ENCODE measurements at places on chromosomes 13 and 19.

DNA sequence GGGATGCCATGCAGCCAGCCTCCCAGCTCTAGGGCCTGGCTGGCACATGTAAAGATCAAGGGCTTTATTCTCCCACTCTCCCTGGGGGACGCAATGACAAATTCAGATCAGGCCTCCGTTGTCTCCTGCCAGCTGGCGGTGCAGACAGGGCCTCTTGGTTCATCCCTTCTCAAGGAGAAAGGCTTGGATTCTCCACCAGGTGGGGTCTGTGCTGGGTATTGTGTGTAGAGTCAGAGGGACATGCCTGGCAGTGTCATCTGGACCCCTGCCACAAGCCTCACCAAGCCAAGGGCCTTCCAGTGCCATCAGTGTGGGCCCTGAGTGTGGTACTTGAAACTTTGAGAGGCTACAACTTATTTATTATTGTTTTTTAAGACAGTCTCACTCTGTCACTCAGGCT is 8.4 kb upstream of the PTPRS start:
- DNase-seq = no peak

DNA sequence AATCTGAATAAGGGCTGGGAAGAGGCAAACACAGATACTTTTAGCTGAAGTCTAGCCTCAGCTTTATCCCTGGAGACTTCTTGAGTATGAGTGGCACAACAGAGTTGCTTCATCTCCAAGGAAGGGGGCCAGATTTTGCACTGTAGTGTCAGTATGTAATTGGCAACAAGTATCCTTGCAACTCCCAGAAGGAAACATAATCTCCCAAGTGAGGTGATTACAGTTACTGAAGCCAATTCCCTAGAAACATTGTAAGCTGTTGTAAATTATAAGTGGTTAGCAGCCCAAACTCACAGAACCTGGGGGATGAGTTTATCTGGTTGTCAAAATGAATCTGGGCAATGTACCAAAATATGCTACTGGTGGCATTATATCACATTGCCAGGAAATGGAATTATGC is 2065.7 kb upstream of the PCDH20 start:
- no peak for DNase-seq

DNA sequence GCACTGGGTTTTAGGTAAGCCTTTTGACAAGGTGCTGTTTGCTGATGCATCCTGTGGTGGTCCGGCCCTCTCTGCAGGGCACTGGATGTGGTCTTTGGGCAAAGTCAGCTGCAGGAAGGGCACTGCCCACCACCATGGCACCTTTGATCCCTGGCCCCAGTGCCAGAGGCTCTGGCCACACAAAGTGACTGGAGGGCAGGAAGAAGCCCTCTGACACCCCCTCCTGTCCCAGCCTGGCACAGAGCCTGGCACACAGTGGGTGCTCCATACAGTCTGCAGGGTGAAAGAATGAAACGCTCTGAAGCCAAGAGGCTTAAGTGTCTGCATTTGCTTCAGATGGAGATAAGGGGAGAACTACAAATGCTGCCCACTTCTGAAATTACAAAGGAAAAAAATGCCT is 47.6 kb upstream of the CNMD start:
- no peak for DNase-seq

GRCh38 chr19:51138549-51138979 is 3.5 kb upstream of the SIGLEC7 start:
- no peak for DNase-seq

DNA sequence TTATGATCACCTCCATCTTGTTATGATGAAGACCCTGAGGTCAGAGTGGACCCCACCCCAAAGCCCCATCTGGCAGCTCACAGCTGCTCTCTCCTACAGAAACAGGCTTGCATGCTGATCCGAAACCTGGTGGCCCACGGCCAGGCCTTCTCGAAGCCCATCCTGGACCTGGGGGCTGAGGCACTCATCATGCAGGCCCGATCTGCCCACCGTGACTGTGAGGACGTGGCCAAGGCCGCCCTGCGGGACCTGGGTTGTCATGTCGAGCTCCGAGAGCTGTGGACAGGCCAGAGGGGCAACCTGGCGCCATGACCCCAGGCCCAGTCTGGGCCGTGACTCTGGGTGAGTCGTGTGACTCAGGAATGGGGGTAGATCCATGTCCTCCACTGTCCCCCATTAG is 6.5 kb upstream of the SLC25A42 start:
- DNase-seq = no peak

- DNase-seq = no peak
Observed at GRCh38 chr13:29483211-29483610, 112.3 kb downstream of the SLC7A1 start.

DNA sequence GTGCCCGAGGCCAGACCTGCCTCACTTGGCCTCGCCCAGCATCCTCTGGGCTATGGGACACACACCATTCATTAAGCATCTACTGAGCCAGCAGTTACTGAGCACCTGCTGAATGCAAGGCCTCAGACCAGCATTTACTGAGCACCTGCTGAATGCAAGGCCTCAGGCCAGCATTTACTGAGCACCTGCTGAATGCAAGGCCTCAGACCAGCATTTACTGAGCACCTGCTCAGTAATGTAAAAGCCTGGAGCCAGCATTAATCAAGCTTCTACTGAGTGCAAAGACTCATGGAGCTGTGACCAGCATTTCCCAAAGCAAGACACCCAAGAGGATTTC is 3.7 kb downstream of the ATP8B3 start:
- DNase-seq = no peak

- peak; percentile 54 for DNase-seq
Observed at GRCh38 chr13:65133094-65133493, 2097.0 kb downstream of the PCDH9 start.

DNA sequence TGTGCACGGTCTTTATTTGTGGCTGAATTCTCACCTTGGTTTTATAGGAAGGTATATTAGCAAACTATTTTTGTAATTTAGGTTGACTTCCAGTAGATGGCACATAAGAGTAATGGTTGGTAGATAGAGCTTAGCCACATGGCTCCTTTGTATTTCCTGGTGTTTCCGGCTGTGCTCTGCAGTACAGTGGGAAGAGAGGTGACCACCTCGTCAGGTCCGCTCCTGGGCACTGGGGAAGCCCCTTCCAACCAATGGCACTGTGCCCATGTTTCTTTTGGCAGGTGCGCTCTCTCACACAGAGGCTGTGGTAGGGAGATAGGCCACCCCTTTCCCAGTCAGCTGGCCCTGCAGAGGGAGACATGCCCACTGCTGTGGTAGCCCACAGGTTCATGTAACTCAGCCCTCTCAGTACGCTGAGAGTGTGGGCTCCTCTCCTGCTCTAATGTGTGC is 74.3 kb upstream of the ATP12A start:
- DNase-seq = peak; percentile 63

DNA sequence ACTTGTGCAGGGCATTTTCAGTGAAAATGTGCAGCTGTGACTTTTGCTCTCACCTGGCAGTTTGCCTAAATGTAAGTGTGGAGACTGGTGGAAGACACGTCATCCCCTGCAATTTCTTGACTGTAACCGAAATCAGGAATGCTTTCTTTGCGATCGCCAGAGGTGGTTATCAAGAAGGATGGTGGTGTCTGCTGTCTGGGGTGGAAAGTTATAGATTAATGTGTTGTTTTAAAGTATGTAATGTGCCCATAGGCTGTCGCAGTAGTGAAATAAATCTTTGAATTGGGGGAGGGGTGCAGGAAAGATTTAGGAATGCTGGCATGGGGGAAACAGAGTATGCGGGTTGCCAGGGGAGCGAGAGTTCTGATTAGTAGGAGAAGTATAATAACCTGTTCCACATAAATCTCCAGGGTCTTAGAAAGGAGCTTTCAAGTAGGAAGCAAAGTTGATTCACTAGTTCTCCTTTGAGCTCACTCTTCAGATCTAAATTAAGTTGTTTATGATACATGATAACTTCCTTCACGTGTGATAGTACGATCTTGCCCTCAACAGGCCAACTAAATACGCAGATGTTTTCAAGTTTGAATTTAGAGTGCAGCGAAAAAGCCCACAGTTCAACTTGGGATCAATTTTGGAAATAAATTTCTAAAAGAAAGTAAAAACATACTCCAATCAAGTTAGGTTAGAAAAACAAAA is 1520.0 kb upstream of the SLC10A2 start:
- peak; percentile 77 for DNase-seq

GRCh38 chr19:16554776-16555175 is 12.5 kb upstream of the CHERP start:
- no peak for DNase-seq

DNA sequence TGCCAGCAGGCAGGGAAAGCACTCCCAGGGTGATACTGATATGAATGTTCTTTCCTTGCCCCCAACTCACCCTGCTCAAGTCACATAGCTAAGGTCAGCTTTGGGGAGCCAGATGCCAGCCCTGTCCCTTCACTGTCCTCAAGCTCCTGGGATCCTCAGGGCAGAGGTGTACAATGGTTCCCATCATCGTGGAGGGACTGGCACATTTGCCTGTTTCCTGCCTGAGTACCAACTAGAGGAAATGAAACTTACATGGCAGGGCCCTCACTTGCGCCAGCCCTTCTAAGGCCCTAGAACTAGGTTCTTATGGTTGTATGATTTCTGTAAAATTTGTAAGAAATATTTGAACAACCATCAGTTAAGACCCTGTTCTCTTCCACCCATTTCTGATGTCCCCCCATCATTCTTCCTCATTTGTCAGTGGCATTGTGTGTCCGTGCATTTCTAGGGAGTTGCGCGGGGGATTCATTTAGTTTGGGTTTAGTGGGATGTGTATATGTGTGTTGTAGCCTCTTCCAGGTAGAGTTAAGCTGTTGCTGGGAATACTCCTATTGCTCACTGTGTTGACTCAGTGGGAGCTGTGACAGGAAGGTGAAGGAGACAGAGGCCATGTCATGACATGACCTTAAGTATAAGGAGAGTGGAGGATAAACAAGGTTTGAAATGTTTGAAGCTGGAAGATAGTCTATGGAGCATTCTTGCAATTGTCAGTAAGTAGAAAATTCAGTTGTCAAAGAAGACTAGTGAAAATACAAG is 41.3 kb upstream of the RCBTB2 start:
- no peak for DNase-seq

GRCh38 chr19:5934774-5935472 is 20.9 kb downstream of the CAPS start:
- no peak for DNase-seq

DNA sequence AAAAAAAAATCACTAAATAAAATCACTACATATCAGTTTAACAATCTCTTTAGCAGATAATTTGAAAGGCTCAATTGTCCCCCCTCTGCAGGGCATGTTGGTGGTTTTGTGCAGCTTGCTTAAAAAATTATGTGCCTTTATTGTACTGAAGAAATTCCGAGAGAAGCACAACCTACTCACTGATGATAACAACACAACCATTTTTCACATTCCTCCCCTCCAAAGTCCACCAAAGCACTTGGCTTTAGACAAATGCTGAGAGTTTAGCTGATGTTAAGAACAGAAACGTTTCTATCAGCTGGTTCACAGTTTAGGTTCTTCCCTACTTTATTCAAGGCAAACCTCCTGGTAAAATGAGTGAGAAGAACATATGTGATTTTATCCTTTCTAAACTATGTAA is 923 bp downstream of the DOCK9 start:
- peak; percentile 8 for DNase-seq

GRCh38 chr19:7013678-7014077 is 7.6 kb downstream of the MBD3L2B start:
- no peak for DNase-seq

- no peak for DNase-seq
Observed at GRCh38 chr13:30759748-30760147, 24.4 kb downstream of the ALOX5AP start.

- DNase-seq = no peak
Observed at GRCh38 chr13:113203507-113204377, 4.7 kb downstream of the PCID2 start.

GRCh38 chr19:54430306-54431254 is 15.3 kb downstream of the TTYH1 start:
- DNase-seq = peak; percentile 14

DNA sequence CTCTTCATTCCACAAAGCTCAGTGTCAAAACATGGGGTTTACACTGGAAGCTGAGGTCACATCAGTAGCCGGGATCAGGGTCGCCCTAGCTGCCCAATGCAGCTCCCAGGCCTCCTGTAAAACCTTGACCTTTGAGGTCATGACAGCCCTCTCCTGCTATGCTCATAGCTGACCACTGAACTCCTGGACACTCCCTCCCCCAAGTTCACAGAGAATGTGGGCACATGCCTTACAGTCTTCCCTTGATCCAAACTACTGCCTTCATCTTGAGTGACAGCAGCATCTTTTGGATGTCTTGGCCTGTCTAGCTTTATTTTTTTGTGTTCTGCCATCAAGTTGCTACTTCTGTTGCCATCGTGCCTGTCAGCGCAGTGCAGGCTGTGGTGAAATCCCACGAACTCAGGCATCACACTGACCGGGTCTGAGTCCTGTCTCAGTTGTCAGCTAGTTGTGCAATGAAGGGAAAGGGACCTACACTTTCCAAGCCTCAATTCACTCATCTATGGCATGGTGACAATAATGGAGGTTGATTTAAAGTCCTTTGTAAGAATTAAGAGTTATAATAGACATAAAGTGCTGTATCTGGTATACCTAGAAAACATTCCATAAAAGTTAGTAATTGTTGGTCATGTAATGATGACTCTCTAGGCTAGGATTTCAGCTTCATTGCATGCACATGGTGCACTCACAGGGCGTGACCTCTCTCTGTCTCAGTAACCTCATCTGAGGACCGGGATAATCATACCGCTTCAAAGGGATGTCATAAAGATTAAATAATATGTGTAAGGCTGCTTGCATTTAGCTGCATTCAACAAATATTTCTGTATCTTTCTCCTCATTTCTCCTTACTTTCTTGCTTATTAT is 16.4 kb upstream of the ALOX5AP start:
- peak; percentile 86 for DNase-seq

GRCh38 chr13:109817591-109818535 is 31.5 kb upstream of the IRS2 start:
- no peak for DNase-seq

DNA sequence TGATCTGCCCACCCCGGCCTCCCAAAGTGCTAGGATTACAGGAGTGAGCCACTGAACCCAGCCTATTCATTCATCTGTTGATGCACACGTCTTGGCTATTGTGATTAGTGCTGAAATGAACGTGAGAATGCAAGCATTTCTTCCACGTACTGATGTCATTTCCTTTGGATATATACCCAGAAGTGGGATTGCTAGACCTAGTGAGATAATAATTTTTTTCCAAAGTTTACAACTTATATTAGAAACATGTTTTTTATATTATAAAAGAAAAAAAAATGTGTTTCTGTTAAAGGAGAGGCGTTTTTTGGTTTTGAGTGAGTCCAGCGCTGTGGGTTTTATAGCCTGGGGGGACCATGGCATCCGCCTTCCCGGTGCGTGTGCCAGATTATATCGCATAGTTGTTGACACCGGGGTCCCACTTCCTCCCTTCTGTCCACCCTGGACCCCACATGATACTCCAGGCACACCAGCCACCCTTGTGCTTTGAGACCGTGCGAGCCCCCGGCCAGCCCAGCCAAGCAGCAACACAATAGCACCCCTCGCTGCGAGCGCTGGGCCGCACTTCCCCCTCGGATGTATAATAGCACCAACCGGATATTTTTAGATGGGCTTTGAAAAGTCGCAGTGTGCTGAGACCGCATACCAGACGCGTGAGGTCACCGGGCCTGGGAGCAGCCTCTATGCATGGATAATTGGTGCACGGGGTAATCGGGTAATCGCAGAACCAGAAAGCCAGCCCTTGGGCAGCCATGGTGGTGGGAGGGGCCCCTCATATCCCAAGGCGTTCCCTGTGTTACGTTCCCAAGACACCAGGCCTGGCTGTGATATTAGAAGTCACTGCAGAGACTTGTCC is 59.6 kb downstream of the MYO9B start:
- peak; percentile 95 for DNase-seq
